ENCODE measurements at places on chromosomes 12 and 14.

- H3K27ac ChIP-seq = no peak overlapping the region
- DNase-seq = no peak
- no peaks in the 10 kb centered on the region for H3K36me3 ChIP-seq
Observed at GRCh38 chr12:2891240-2892053, 756 bp downstream of the TULP3 start.

DNA sequence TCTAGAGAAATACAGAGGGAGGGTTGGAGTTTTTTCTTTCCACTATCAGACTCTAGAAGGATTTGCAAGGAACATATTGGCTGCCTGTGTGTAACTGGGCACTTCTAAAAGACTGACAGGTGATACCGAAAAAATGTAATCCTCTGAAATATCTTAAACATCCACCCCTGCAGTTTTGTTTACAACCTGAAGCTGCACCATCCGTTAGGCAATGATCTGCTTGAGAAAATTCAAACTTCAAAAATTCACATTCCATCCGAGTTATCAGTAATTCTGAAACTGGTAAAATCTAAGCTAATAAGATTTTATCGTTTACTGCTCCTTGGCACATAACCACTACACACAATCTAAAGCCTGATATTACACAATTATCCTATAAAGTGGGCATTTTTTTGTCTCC, 528.6 kb downstream of the FUT8 start:
- H3K36me3 ChIP-seq = no peaks in the 10 kb centered on the region
- H3K4me3 ChIP-seq = no peak overlapping the region
- peaks cover 1% of the 10 kb centered on the region for H3K4me1 ChIP-seq
- H3K27me3 ChIP-seq = no peaks in the 10 kb centered on the region
- DNase-seq = no peak

GRCh38 chr14:68603533-68604360, 189.1 kb downstream of the ZFP36L1 start:
- H3K4me3 ChIP-seq = no peak overlapping the region
- DNase-seq = no peak
- no peaks in the 10 kb centered on the region for H3K27me3 ChIP-seq
- no peak overlapping the region for H3K27ac ChIP-seq
- H3K36me3 ChIP-seq = no peaks in the 10 kb centered on the region
- no peaks in the 10 kb centered on the region for H3K4me1 ChIP-seq

DNA sequence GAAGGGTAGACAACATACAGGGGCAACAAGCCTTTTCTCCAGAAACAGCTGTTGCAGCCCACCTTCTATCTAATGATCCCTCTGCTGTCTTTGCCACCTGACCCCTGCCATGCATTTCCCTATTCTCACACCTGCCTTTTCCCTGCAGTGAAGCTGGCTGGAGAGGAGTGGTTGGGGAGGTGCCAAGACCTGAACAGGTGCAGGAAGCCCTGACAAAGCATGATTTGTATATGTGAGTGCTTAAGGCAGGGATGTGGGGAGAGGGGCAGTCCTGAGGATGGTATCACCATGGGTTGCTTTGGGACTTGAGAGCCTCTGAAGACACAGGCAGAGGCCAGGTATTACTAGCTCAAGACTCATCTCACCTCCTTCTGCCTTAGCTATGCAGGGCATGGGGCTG, 2.9 kb upstream of the PFDN5 start:
- peaks cover 35% of the 10 kb centered on the region for H3K36me3 ChIP-seq
- H3K4me3 ChIP-seq = no peak overlapping the region
- H3K27me3 ChIP-seq = no peaks in the 10 kb centered on the region
- H3K4me1 ChIP-seq = no peaks in the 10 kb centered on the region
- DNase-seq = no peak

DNA sequence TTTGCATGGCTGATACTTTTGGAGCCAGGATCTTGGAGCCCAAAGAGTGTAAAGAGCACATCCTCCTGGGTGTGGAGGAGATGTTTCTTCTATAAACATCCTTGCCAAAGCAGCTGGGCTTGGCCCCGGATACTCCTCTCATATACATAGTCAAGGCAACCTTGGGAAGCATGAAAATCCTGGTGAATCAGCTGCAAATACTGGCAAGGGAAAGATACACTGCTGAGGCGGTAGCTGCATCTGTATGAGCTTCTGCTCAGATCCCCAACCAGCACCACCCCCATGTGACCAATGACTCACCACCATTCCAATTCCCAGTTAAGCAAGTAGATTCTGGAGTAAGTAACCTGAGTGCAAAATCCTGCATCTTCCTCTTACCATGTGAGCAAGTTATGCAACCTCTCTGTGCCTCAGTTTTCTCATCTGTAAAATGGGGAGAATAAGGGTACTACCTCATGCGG, 567.4 kb downstream of the MED13L start:
- no peak overlapping the region for H3K27ac ChIP-seq
- no peaks in the 10 kb centered on the region for H3K27me3 ChIP-seq
- DNase-seq = no peak
- no peaks in the 10 kb centered on the region for H3K36me3 ChIP-seq
- H3K4me3 ChIP-seq = no peak overlapping the region

GRCh38 chr12:117344716-117345115, 16.7 kb downstream of the NOS1 start:
- peaks cover 2% of the 10 kb centered on the region for H3K4me1 ChIP-seq
- H3K27ac ChIP-seq = no peak overlapping the region

- no peaks in the 10 kb centered on the region for H3K36me3 ChIP-seq
- peak; percentile 33 for DNase-seq
- no peaks in the 10 kb centered on the region for H3K27me3 ChIP-seq
- peaks cover 2% of the 10 kb centered on the region for H3K4me1 ChIP-seq
- no peak overlapping the region for H3K27ac ChIP-seq
Observed at GRCh38 chr12:92408072-92408900, 262.6 kb upstream of the BTG1 start.
